ENCODE measurements at places on chromosomes 7 and 10.

- H3K4me3 ChIP-seq: no peak overlapping the region
- H3K27ac ChIP-seq: no peak overlapping the region
- H3K4me1 ChIP-seq: peaks cover 8% of the 10 kb centered on the region
- H3K27me3 ChIP-seq: no peaks in the 10 kb centered on the region
- H3K36me3 ChIP-seq: no peaks in the 10 kb centered on the region
Measured at GRCh38 chr10:70777063-70777875, 7.9 kb downstream of the TBATA start.

- H3K27ac ChIP-seq: no peak overlapping the region
- H3K4me3 ChIP-seq: no peak overlapping the region
- DNase-seq: no peak
Measured at GRCh38 chr10:124217906-124218804, 124.8 kb upstream of the CHST15 start.

DNA sequence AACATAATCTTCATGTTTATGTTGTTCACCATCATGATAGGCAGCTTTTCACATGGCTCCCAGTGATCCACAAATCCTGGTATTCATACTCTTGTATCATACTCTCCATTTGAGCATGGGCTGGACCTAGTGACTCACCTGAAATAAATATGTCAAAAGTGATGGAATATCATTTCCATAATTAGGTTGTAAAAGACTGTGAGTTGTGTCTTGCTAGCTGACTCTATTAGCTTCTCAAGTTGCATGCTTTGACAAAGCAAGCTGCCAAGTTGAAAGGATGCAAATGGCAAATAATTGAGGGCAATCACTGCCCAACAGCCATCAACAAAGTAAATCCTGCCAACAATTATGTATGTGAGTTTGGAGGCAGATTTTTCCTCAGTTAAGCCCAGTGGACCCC is 300.4 kb downstream of the AHR start:
- H3K27me3 ChIP-seq: no peaks in the 10 kb centered on the region
- H3K36me3 ChIP-seq: no peaks in the 10 kb centered on the region
- DNase-seq: no peak
- H3K4me3 ChIP-seq: no peak overlapping the region
- H3K4me1 ChIP-seq: no peaks in the 10 kb centered on the region

- H3K4me1 ChIP-seq: peaks cover 12% of the 10 kb centered on the region
- no peak for DNase-seq
- H3K27me3 ChIP-seq: no peaks in the 10 kb centered on the region
- peak overlapping the region; percentile 98 for H3K4me3 ChIP-seq
- peak overlapping the region; percentile 99 for H3K27ac ChIP-seq
- H3K36me3 ChIP-seq: no peaks in the 10 kb centered on the region
Measured at GRCh38 chr7:116863936-116864500, 1.6 kb downstream of the CAPZA2 start.

DNA sequence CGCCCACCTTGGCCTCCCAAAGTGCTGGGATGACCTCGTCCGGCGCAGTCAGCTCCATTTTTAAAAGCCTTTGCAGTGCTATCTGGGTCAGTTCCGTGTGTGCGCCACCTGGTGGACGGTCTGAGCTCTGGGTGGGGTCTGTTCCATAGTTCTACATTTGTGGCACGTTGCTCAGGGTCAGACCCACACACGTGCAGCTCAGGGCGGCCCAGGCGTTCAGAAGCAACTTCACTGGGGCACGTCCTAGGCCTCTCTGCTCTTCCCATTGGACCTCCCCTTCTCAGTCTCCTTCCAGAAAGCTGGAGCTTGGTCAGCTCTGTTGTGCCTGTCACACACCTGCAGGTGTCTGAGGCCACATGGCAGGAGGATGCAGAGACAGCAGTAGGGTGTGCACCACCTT is 137.9 kb downstream of the DNAJB6 start:
- no peak overlapping the region for H3K4me3 ChIP-seq
- no peaks in the 10 kb centered on the region for H3K27me3 ChIP-seq
- no peak for DNase-seq
- no peak overlapping the region for H3K27ac ChIP-seq
- H3K36me3 ChIP-seq: no peaks in the 10 kb centered on the region

DNA sequence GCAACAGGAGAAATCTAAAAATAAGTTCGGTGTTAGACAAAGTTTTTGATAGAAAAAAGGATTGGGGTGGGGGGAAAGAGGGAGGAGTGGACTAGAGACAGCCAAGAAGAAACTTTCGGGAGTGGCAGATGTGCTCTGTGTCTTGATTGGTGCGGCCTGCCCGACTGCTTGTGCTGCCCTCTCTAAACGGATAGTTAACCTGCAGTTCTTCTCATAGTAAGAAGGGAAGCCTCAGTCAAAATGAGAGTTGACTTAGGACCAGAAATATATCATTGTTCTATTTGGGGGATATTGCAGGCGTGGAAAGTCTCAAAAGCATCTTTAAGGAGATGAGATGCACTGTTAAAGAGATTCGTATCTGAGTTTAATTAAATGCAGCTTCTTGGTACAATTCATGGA is 39.3 kb downstream of the UBE3C start:
- no peak for DNase-seq
- no peak overlapping the region for H3K4me3 ChIP-seq
- no peaks in the 10 kb centered on the region for H3K27me3 ChIP-seq
- no peaks in the 10 kb centered on the region for H3K36me3 ChIP-seq
